ENCODE measurements at places on chromosomes 3 and 15. TPM values are rescaled to one million over a fixed set of nuclear protein-coding genes. Genes with fewer than 3 reads are reported as not detected.

GRCh38 chr3:196868297-196868661, 559 bp downstream of the SENP5 start:
- peak overlapping the region; percentile 96 for H3K4me3 ChIP-seq
- no peaks in the 10 kb centered on the region for H3K27me3 ChIP-seq
- H3K27ac ChIP-seq: peak overlapping the region; percentile 96
- peaks cover 1% of the 10 kb centered on the region for H3K36me3 ChIP-seq
- peak; percentile 39 for DNase-seq

The SAMD7 gene
- not detected for total RNA-seq

- no peak overlapping the region for H3K27ac ChIP-seq
- no peak for DNase-seq
- H3K36me3 ChIP-seq: no peaks in the 10 kb centered on the region
- peaks cover 11% of the 10 kb centered on the region for H3K4me1 ChIP-seq
- H3K27me3 ChIP-seq: peaks cover 17% of the 10 kb centered on the region
- H3K4me3 ChIP-seq: no peak overlapping the region
Measured at GRCh38 chr3:53579636-53580035, 85.2 kb downstream of the CACNA1D start.

The TLR9 gene
- total RNA-seq: 1.2 TPM

The CELSR3 gene
- 17.4 TPM for total RNA-seq

- peaks cover 35% of the 10 kb centered on the region for H3K4me1 ChIP-seq
- H3K27me3 ChIP-seq: no peaks in the 10 kb centered on the region
- peak overlapping the region; percentile 51 for H3K4me3 ChIP-seq
Measured at GRCh38 chr3:153138276-153139210, 23.5 kb upstream of the RAP2B start.
